ENCODE measurements at places on chromosomes 12 and 14. TPM values are rescaled to one million over a fixed set of nuclear protein-coding genes. Genes with fewer than 3 reads are reported as not detected.

The CABP1 gene
- 2.3 TPM for total RNA-seq

GRCh38 chr14:21449899-21450216 is 6.1 kb downstream of the CHD8 start:
- DNase-seq = no peak
- no peaks in the 10 kb centered on the region for H3K36me3 ChIP-seq
- no peaks in the 10 kb centered on the region for H3K27me3 ChIP-seq
- H3K27ac ChIP-seq = no peak overlapping the region
- peaks cover 5% of the 10 kb centered on the region for H3K4me1 ChIP-seq
- no peak overlapping the region for H3K4me3 ChIP-seq

DNA sequence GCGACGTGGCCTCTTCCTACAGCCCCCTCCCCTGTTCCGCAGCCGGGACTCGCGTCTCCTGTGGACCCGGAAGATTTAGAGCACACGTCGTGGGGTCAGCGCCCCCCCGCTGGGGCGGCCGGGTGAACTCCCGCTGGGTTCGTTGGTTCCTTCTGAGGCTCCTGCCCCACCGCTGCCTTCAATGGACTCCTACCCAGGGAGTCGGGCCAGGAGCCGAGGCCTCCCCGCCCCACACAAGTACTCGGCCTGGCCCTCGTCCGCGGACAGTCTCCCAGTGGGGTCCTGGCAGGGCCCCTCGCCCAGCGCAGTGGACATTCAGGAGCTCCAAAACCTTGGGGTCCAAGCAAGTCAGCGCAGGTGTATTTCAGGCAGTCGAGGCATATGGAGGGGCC is 1.2 kb downstream of the MMP17 start:
- no peaks in the 10 kb centered on the region for H3K36me3 ChIP-seq
- peak overlapping the region; percentile 59 for H3K4me3 ChIP-seq
- DNase-seq = no peak
- no peaks in the 10 kb centered on the region for H3K27me3 ChIP-seq
- no peak overlapping the region for H3K27ac ChIP-seq
- H3K4me1 ChIP-seq = peaks cover 16% of the 10 kb centered on the region

DNA sequence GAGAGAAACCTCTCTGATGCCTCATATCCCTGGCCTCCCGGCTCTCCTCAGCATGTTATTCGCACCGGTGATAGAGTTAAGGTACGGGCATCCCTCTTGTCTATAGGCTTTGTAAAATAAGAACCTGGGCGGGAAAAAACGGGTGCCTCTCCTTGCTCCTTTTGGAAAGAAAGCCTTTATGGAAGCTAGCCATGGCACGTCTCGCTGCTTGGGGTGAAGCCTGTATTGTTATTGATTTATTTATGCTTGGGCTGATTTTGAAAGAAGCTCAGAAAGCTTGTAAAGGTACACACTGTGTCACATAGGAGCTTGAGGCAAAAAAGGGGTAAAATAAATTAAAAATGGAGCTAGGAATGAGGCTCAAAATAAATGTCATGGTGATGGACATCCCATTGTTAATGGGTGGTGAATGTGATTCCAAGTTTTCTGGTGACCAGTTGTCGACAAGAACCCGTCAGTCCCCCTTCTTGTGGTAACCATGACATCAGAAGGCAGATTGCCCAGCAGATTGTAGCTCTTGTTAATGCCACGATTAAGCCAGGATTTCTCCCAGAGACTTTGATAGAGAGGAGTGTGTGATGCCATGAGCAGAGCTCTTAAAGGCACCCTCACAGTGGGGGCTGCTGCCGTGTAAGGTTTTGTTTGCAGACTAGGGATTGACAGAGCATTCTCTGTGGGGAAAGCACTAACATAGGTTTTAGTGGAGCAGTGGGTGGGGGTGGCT is 50.4 kb upstream of the ASPG start:
- no peaks in the 10 kb centered on the region for H3K36me3 ChIP-seq
- no peaks in the 10 kb centered on the region for H3K4me1 ChIP-seq
- no peak for DNase-seq
- H3K4me3 ChIP-seq = no peak overlapping the region
- no peak overlapping the region for H3K27ac ChIP-seq

DNA sequence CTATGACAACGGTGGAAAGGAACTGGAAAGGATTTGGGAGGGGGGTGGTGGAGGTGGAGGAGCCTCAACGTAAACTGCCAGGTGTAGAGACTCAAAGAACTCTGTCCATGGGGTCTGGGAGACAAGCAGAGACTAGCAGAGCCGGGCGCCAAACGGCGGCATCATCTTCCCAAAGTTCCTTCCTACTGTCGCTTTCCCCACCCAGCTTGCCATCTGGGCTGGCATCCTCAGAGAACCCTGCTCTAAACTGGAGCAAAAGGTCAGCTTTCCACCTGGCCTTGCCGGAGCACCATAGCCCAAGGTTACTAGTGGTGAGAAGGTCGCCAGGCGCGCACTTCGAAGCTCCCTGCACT is 4.0 kb upstream of the IRF2BPL start:
- DNase-seq = no peak
- H3K27ac ChIP-seq = peak overlapping the region; percentile 99
- H3K27me3 ChIP-seq = no peaks in the 10 kb centered on the region

DNA sequence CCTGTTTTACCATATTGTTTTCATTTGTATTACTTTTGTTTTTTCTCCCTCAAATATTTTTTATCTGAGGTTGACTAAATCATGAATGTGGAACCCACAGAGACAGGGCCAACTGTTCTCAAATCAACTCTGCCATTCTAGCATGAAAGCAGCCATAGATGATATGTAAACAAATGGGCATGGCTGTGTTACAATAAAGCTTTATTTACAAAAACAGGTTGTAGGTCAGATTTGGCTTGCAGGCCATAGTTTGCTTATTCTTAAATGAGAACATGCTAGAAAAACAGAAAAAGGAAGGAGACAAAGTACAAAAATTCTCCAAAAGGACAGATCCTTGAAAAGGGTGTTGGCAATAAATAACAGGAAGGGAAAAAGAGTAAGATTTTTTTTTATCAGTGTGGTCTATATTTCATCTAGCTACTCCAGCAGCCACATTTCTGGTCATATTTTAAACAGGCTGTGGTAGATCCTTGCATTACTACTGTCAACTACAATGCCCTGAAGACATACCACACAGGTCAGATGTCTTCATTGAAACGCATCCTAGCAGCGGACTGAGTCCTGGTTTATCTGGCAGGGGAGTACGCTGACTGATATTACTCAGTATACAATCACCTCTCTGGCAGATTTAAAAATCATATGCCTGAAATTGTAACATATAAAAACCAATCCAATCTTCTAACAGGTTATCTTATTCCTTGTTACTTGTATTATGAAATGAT is 42.9 kb downstream of the SPPL3 start:
- DNase-seq = no peak
- no peaks in the 10 kb centered on the region for H3K4me1 ChIP-seq
- H3K36me3 ChIP-seq = no peaks in the 10 kb centered on the region
- no peak overlapping the region for H3K27ac ChIP-seq

GRCh38 chr12:109943811-109944210 is 43.7 kb downstream of the TCHP start:
- no peak for DNase-seq
- H3K27me3 ChIP-seq = no peaks in the 10 kb centered on the region
- no peak overlapping the region for H3K27ac ChIP-seq

DNA sequence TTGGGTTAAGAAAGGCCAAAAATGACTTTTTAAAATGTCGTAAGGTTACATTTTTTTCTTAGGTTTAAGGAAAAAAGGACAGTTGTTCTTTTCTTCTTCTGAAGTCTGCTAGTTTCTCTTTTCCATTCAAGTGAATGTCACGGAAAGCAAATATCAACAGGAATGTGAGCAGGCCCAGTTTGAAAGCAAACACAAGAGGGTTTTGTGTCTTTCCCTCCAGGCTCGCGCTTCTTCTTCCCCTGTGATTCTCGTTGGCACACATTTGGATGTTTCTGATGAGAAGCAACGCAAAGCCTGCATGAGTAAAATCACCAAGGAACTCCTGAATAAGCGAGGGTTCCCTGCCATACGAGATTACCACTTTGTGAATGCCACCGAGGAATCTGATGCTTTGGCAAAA is 85.4 kb downstream of the LRRK2 start:
- no peak overlapping the region for H3K4me3 ChIP-seq
- H3K27me3 ChIP-seq = no peaks in the 10 kb centered on the region
- H3K4me1 ChIP-seq = no peaks in the 10 kb centered on the region
- DNase-seq = no peak

- H3K36me3 ChIP-seq = no peaks in the 10 kb centered on the region
- H3K27me3 ChIP-seq = no peaks in the 10 kb centered on the region
- H3K4me1 ChIP-seq = no peaks in the 10 kb centered on the region
- no peak for DNase-seq
- no peak overlapping the region for H3K27ac ChIP-seq
- H3K4me3 ChIP-seq = no peak overlapping the region
These were observed 81.1 kb upstream of the CCDC198 start for GRCh38 chr14:57574617-57575288.

GRCh38 chr12:124352839-124353238 is 57.9 kb downstream of the RFLNA start:
- peak overlapping the region; percentile 26 for H3K27ac ChIP-seq
- no peaks in the 10 kb centered on the region for H3K36me3 ChIP-seq
- no peak overlapping the region for H3K4me3 ChIP-seq
- H3K4me1 ChIP-seq = no peaks in the 10 kb centered on the region
- H3K27me3 ChIP-seq = no peaks in the 10 kb centered on the region

GRCh38 chr14:68219407-68219806 is 399.8 kb downstream of the RAD51B start:
- H3K4me3 ChIP-seq = no peak overlapping the region
- DNase-seq = no peak
- H3K36me3 ChIP-seq = no peaks in the 10 kb centered on the region
- H3K27ac ChIP-seq = no peak overlapping the region
- H3K4me1 ChIP-seq = no peaks in the 10 kb centered on the region

GRCh38 chr12:4044736-4045730 is 171.8 kb upstream of the PARP11 start:
- H3K4me1 ChIP-seq = no peaks in the 10 kb centered on the region
- no peak overlapping the region for H3K27ac ChIP-seq
- H3K36me3 ChIP-seq = no peaks in the 10 kb centered on the region
- no peaks in the 10 kb centered on the region for H3K27me3 ChIP-seq

- no peaks in the 10 kb centered on the region for H3K36me3 ChIP-seq
- H3K4me3 ChIP-seq = no peak overlapping the region
- H3K27ac ChIP-seq = no peak overlapping the region
- no peaks in the 10 kb centered on the region for H3K27me3 ChIP-seq
- DNase-seq = no peak
These were observed 465.0 kb downstream of the AACS start for GRCh38 chr12:125530201-125530600.

Data from breast epithelium (tissue), 4 donors.